ENCODE measurements at places on chromosomes 7 and 10.

DNA sequence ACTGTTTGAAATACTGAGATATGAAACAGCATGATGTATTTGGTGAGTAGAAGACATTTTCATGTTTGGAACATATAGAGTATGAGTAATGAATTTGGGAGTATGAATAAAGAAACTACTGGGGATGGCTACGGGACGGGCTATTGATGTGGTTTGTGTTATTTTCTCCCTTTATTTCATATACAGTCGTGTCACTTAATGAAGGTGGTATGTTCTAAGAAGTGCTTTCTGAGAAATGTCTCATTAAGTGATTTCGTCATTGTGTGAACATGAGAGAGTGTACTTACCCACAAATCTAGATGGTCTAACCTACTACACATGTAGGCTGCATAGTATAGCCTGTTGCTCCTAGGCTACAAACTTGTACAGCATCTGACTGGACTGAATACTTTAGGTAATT lies 106.3 kb downstream of the CCNY start:
- no peak for DNase-seq

DNA sequence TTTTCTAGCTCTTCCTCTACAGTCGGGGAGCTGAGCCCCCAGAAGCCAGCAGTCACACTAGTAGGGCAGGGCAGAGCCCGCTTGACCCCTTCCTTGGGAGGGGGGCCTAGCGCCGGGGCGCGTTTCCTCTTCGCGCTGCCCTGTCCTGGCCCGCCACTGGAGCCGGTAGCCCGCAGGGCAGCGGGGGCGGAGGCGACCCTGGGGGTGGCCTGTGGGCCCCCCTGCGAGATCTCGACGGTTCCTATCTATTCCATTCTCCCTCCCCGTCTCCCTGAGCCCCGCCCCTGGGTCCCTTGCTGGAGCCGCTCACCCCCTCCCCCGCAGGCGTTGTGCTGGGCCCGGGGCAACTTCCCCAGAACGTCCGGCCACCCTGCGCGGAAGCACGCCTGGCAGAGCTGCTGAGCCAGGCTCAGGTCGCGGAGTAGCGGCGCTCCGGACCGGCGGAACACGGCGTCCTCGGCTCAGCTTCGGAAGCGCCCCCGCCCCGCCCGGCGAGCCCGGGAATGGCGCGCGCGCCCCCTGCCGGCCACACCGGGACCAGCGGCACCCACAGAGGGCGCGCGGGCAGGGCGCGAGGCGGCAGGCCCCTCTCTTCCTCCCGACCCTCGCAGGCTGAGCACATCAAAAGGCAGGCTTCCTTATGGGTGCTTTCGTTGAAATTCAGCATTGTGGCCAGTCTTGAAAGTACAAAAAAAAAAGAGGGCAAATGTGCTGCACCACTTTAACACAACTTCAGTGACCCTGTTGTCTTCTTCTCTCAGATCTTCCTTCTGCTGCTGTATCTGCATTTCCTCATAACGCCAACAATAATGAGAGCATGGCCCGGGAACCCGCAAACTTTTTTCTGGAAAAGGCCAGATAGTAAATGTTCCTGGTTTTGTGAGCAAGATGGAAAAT lies 327.6 kb downstream of the TNS3 start:
- peak; percentile 58 for DNase-seq

GRCh38 chr7:120207037-120207436 lies 65.9 kb upstream of the KCND2 start:
- DNase-seq: no peak

- no peak for DNase-seq
Observed at GRCh38 chr7:20299145-20299544, 31.6 kb upstream of the ITGB8 start.

GRCh38 chr10:132749371-132749795 lies 36.6 kb downstream of the NKX6-2 start:
- DNase-seq: no peak

DNA sequence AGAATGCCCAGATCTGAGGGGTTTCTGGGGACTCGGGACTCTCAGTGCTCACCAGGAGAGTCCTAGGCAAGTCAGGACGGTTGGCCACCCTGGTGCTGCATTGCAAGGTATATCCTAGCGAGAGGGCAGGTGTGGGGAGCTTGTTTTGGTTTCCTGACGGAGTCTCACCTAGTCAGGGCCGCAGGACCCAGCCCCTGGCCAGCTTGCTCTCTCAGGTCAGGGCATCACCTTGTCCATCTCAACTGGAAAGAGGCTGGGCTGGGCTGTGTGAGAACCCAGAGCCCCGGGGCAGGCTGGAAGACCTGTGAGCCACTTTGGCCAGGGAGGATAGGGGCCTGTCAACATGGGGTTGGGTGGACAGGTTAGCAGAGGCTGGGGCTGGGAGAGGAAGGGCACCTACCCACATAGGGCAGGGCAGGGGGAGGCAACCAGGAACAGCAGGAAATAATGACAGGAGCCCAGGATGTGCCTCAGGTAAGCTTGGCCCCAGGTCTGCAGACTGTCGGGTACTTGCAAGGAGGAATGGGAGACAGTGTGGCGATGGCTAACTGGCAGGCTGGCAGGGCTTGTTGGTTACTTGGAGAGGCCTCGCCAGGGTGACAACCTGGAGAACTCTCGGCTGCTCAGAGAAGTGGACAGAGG lies 31.5 kb downstream of the DNAJB12 start:
- DNase-seq: no peak

- peak; percentile 69 for DNase-seq
Observed at GRCh38 chr7:30479202-30480120, 877 bp upstream of the NOD1 start.

GRCh38 chr10:34397324-34397723 lies 417.8 kb downstream of the PARD3 start:
- DNase-seq: peak; percentile 16

DNA sequence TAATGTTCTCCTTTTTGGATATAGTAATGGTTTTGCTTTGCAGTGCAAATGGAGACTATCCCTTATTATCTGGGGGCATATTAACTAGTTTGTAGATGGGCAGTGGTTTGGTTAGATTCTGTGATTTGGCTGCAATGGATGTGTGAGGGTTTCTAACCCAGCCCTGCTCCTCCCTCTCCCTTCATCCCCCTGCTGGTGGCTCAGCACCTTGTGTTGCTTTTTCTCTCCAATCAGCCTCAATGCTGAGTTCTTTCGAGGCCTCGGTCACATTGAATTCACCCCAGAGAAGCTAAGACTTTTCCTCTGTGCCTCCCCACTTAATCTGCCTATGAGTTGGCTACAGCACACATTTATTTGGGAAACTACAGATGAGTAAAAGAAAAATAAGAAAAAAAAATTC lies 120.0 kb downstream of the MALRD1 start:
- no peak for DNase-seq

GRCh38 chr10:35274498-35275060 lies 61.7 kb upstream of the CCNY start:
- DNase-seq: no peak

- no peak for DNase-seq
Observed at GRCh38 chr10:119620241-119621077, 23.7 kb upstream of the TIAL1 start.

- DNase-seq: no peak
Observed at GRCh38 chr10:129523031-129523722, 56.1 kb downstream of the MGMT start.

DNA sequence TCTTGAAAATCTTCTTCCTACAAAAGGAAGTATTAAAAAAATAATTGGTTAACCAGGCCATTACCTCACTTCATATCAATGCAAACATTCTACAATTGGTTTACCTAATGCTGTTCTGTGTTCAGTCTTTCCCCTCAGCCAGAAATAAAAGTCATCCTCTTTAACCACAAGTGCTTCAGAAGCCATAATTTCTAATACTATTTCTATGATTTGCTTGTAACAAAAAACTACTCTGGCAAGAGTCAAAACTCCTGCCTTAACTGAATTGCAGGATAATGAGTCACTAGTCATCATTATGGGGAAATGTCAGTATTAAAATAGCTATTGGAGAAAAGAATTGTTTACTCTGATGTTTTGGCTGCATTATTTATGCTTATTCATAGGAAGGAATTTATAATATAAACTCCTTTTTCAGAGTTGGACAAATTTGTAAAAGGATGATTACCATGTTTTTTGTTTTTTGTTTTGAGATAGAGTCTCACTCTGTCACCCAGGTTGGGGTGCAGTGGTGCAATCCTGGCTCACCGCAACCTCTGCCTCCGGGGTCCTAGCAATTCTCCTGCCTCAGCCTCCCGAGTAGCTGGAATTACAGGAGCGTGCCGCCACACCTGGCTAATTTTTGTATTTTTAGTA lies 55.5 kb upstream of the ODAD2 start:
- peak; percentile 2 for DNase-seq

DNA sequence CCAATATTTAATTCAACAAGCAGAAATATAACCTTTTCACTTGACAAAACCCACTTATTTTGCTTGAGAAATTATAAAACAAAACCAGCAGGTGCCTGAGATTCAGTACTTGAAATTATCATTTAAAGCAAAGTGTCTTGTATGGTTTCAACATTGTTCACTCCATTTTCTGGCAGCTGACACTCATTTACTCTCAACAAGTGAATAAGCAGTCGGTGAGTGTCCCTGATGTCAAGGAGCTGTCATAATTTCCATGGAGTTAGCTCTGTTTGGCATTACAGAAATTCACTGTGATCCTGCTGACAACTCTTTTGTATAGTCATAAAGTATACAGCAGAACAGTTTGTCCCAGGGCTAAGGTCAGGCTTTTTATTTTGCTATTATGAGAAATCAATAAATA lies 490.0 kb downstream of the CNTNAP2 start:
- DNase-seq: no peak

GRCh38 chr10:61786728-61787127 lies 114.8 kb upstream of the ARID5B start:
- peak; percentile 64 for DNase-seq

DNA sequence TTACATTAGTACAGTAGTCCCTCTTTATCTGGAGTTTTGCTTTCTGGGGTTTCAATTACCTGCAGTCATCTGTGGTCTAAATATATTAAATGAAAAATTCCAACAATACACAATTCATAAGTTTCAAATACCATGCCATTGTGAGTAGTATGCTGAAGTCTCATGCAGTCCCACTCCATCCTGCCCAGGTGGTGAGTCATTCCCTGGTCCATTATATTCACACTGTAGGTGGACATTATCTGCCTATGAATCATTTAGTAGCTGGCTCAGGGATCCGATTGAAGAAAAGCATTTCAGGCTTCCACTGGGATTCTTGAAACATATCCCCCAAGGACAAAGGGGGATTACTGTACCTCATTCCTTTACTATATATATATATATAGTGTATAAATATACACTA lies 298.2 kb upstream of the GALNT17 start:
- no peak for DNase-seq

DNA sequence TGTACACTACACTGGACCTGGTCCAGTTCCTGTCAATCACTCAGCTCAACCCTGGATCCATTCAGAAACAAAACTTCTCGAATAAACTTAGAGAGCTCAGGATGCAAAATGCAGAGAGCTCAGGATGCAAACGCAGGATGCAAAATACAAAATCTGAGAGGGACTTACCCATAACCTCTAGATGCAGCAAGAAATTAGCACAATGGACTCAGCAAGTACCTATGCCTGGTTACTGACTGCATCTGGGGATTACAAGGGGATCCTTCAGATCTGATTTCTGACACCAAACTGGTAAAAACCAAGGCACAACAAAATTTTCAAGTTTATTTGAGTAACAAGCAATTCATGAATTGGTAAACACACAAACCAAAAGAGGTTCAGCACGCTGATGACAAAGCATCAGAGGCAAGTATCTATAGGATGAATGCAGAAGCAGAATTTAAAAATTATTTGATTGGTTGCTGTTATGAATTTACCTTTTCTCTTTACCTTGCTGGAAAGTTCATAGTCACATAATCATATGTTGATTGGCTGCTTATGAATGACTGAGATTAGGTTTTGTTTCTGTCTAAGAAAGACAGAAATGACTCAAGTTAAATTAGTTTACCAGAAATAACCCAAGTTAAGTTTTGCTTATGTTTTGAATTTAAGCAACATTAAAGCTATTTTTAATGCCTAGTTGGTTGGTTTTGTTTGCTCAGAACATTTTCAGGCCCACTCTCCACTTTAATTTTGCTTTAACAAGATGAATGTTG lies 11.4 kb downstream of the GIMAP6 start:
- no peak for DNase-seq

DNA sequence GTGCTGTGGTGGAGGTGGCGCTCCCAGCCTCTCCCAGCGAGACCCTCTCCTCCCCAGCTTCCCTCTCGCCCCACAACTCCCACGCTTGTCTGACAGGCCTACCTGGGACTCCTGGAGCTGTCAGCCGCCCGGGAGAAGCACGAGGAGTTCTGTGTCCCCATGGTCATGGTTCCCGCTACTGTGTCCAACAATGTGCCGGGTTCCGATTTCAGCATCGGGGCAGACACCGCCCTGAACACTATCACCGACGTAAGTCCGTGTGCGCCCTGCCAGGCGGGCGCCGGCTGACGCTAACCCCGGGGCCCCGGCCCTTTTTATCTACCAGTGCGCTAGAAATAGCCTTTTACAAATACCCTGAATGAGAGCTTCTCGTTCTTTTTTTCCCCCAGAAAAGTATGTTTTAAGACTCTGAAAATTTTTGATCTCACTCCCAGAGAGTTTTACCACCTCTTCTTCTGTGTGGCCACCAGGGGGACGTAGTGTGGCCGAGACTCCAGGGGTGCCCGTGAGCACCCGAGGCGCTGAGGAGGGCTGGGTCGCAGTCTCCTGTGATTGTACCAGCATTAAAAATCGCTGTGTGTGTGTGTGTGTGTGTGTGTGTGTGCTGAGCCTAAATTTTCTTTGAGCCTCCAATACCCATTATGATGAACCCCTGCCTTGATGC lies 52.6 kb downstream of the PFKP start:
- DNase-seq: peak; percentile 51

- no peak for DNase-seq
Observed at GRCh38 chr7:151506901-151507382, 12.8 kb downstream of the RHEB start.

- DNase-seq: no peak
Observed at GRCh38 chr7:12294701-12295100, 83.6 kb downstream of the TMEM106B start.

DNA sequence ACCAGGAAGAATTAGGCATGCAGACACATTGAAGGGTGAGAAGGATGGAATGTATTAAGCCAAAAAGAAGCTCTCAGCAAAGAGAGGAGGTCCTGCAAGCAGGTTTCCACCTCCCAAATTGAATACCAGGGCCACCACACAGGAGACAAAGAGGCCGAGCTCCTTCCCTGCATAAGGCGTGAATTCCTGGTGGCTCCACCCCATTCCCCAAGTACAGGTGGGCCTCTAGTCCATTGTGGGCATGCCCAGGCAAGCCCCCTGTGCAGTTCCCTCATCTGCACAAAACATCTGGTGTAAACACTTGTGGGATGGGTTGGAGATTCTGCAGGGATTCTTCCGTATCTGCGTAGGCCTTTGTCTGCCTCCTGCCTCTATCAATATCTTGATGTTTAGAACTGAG lies 817.5 kb downstream of the NRG3 start:
- no peak for DNase-seq

GRCh38 chr7:100675581-100676350 lies 2.2 kb downstream of the GNB2 start:
- peak; percentile 63 for DNase-seq

GRCh38 chr10:71346731-71347130 lies 27.7 kb downstream of the SLC29A3 start:
- DNase-seq: no peak

GRCh38 chr7:94602181-94602580 lies 53.8 kb downstream of the SGCE start:
- DNase-seq: no peak

GRCh38 chr10:100847440-100847839 lies 65.3 kb upstream of the SLF2 start:
- DNase-seq: no peak

GRCh38 chr7:100568896-100569844 lies 4.5 kb downstream of the SAP25 start:
- DNase-seq: peak; percentile 54

All from lung microvascular endothelial cell (primary cell).